EL (cell line): ENCODE measurements at places on chromosomes 7 and 10.

GRCh38 chr7:29040579-29040925 lies 82.4 kb upstream of the TRIL start:
- no peak for DNase-seq

GRCh38 chr10:74145133-74145532 lies 5.5 kb downstream of the AP3M1 start:
- DNase-seq: peak; percentile 79

GRCh38 chr10:64113792-64114191 lies 592.6 kb downstream of the REEP3 start:
- DNase-seq: no peak

DNA sequence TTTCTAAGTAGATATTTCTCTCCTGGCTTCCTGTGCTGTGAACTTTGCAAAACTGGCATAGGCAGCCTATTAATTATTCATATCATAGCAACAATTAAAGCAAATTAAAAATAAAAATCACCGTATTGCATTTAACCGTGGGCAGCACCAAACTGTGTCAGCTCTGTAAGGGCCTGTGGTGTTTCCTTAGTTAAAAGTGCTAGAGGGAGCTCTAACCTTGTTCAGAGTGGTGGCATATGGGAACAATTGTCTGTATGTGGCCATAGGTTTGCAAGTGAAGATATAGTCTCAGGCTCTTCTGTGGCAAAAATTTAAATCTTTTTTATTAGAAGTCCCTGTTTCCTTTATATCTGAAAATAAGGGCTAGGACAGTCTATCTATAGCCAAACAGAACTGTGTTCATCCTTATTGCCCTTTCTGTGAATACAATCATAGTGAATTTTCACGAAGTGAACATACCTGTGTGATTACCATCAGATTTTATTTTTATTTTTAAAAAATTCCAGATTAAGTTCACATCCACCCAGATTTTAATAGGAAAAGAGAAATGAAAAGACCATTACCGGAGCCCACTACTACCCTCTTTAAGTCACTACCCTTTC lies 92.6 kb downstream of the POLL start:
- peak; percentile 3 for DNase-seq

DNA sequence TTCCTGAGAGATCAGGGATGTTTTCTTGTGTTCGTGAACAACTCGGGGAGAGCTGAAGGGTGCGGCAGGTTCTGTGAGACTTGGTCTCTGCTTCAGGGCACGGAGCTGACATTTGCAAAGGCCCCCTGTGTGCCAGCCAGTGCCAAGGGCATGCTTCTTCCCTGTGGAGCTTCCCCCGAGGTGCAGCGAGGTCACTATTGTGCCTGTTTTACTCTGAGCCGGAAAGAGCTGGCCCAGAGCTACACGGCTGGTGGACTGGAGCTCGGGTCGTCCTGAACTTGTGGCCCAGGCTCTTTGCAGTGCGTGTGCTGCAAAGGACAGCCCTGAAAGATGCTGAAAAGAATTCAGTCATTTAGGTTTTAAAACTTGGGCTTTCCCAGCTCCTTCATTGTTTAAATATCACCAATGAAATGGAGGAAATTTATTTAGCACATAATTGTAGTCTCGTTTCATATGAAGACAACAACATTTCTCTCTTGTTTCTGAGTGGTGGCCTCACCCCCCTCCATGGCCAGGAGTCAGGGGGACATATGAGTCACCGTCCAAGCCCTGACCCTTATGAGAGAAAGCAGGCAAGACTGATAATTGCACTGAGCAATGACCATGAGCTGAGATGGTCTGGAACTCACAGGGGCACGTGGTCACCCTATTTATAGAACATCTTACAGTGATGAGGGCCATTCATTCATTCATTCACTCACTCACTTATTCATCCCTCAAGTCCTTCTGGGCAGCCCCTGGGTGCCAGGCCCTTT lies 102.6 kb downstream of the PTPRE start:
- DNase-seq: no peak
